ENCODE measurements at places on chromosomes 7 and 10.

- no peak for DNase-seq
Measured at GRCh38 chr7:91630581-91631380, 249.7 kb downstream of the MTERF1 start.

DNA sequence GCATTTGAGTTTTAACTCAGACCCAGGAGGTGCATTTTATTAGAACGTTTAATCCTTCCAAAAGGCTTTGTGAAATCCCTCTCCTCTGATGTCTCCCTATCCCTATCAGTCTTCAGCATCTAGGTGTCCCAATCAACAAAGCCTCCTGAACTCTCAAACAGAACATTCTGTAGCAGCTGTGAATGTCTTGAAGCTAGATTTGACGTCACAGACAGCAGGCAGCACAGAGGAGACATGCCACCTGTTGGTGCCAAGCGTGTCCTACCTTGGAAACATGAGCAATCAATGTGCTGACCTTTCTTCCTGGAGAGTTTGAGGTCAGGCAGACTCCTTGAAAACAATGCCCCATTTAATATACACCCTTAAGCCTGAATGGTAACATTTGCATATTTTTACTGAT, 125.5 kb downstream of the RNLS start:
- DNase-seq, result no peak

- DNase-seq, result no peak
Measured at GRCh38 chr10:67036808-67037207, 111.0 kb downstream of the LRRTM3 start.

- DNase-seq, result no peak
Measured at GRCh38 chr7:87475359-87476178, at the start of gene ABCB4. Gene ABCB4, minus strand, starts transcription at chr7:87475680. Its CDS starts 215 bp downstream, at chr7:87475465.

- no peak for DNase-seq
Measured at GRCh38 chr10:1872151-1872726, 134.9 kb upstream of the ADARB2 start.

DNA sequence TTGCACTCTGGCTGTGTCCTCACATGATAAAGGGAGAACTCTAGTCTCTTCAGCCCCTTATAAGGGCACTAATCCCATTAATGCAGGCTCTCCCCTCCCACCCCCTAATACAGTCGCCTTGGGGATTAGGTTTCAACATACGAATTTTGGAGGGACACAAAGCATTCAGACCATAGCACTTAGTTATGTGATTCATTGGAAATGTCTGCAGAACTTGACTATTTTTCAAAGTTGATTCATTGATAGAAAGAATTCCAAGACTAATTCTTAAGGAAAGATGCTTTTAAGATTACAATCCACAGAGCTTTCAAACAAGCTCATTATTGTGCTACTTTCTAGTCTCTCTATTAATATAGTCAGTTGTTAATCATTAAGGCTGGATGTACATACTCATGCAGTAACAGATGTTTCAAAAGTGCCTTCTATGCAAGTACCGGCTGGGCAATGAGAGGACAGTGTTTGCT, 85.3 kb upstream of the RPA3 start:
- no peak for DNase-seq

- DNase-seq, result no peak
Measured at GRCh38 chr7:70602117-70602516, 529.8 kb upstream of the GALNT17 start.
